ENCODE measurements at places on chromosomes 6 and 20.

GRCh38 chr20:45320948-45321595 is 13.0 kb upstream of the MATN4 start:
- DNase-seq, result peak; percentile 35

GRCh38 chr6:78670802-78671201 is 196.5 kb upstream of the IRAK1BP1 start:
- no peak for DNase-seq

DNA sequence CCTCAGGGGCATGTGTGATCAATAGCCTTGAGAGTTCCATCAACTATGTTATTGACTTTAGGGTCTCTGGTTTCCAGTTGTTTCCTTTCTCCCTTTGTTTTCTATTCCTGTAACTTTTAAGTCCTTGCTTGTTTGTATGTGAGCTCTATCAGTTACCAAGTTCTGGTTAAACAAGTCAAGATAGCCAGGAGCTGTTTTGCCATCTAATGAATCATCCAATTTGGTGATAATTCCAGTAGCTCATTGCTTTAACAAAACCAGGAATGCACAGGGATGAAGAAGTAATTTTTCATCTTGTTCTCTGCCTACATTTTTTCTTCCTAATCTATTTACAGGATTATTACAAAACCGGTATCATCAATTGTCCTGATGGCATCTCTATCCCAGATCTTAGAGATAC is 36.5 kb downstream of the KCTD20 start:
- no peak for DNase-seq

DNA sequence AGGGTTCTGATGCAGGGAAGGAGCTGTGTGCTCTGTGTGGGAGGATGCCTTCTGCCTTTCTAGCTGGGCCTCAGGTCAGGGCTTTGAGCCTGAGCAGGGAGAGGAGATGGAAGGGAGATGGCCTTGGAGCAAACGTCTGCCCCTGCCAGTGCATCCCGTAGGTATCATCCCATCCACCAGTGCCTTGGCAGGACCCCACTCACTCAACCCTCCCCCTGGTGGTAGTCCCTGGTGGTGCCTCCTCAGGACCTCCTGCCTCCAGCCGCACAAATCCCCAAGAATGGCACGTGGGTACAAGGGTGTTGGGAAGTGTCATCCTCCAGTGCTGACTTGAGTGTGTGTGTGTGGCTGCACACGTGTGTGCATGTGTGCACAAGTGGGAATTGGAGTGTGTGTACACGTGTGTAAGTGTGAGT is 23.1 kb upstream of the MICB start:
- no peak for DNase-seq

DNA sequence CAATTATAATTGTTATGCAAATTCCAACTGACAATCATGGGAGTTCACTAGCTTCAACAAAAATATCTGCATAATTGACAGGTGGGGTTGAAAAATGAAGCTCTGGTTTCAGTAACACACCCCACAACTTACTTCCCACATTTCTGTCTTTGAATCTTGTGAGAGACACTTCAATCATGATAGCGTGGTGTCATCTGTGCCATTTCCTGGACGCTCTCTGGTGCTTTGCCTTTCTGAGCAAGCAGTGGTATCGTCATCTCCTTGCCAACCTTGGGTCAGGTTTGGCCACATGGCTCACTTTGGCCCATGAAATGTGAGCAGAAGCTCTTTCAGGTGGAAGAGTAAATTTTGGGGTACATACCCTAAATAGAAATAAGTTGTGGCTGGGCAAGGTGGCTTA is 10.2 kb downstream of the BMP7 start:
- no peak for DNase-seq

DNA sequence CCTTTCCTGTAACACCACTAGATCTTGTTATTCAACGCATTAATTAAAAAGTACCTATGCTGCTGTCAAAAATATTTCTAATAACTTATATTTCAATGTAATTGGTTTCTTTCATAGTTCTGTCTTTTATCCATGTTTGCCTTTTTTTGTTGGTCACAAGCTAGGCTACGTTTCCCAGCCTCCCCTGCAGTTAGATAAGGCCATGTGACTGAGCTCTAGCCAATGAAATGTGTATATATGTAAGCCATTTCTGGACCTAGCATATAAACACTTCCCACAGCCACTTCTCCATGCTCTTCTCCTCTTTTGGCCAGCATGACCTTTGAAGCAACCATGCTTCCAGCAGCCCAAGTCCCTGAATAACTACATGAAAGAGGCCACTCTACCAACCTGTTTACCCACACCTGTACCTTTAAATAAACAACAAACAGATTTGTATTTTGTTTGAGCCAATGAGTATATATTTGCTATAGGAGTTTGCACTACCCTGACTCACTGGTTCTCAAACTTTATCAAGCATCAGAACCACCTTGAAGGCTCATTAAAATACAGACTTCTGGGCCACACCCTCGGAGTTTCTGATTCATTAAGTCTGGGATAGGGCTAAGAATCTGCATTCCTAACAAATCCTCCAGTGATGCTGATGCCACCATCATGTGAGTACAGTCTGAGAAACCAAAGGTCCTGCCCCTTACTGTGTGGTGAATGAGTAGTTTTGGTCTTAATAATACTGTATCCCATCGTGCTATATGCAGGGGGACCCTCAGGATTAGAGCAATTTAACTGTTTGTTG is 45.6 kb upstream of the BEND6 start:
- DNase-seq, result no peak

DNA sequence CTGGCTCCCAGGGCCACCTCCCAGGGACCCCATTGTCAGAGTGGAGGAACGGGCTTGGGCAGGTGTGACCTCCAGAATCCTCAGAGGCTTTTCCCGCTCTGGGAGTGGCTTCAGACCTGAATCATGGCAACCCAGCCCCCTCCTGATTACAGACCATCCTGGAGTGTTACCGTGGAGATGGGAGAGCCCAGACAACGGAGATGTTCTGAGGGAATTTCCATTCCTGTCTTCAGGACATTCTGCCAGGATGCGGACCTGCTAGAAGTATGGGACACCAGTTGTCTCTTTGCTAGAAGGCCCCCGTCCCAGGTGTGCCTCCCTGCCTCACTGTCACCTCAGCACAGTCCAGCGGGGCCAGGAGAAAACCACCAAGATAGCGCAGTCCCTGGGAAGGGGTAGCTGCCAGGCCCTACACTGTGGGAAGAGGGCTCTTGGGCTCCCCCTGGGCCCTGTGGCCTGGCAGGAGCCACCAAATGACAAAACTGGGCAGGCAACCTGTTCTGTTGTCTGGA is 109.9 kb downstream of the PSMB1 start:
- no peak for DNase-seq

GRCh38 chr20:57596998-57597939 is 23.0 kb downstream of the ZBP1 start:
- peak; percentile 76 for DNase-seq

GRCh38 chr6:85130743-85131142 is 319.1 kb upstream of the NT5E start:
- DNase-seq, result no peak

DNA sequence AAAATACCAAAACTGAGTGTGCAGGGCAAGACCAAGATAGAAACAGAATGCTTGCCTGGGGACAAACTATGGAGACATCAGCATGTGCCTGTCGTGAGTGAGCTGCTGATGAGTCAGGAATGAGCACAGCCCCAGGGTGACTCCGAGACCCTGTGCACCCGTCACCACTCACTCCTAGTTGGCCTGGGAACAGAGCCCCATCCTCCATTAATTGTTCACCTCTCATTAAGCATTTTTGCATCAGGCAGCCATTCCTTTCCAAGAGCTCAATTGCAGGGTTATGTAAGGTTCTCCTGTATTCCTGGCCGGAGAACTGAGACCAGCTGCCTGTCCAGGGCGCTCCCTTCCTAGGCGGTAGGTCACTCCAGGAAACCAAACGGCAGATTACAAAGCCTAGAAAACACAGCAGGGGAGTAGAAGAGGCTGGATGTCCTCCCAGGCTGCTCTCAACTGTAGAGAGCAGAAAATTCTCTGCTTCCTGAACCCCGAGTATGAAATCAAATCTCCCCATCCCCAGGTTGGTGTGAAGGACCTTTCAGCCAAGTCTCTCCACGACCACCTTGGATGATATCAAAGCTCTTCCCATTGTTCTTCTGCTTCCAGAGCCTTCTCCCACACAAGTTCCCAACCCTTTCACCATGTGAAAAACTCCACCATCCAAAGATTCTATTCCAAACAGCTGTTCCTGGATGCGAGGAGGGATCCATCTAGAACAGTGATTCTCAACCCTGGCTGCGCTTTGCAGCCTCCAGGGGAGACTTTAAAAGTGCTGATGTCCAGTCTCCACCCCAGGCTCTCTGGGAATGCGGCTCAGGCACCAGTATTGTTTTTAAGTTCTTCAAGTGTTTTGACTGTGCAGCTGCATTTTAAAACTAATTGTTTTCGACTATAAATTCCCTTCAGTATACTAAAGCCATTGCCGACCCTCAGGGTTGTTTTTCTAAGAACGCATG is 532.6 kb upstream of the JARID2 start:
- peak; percentile 54 for DNase-seq

- no peak for DNase-seq
Measured at GRCh38 chr20:50034567-50035180, 51.9 kb downstream of the SNAI1 start.

DNA sequence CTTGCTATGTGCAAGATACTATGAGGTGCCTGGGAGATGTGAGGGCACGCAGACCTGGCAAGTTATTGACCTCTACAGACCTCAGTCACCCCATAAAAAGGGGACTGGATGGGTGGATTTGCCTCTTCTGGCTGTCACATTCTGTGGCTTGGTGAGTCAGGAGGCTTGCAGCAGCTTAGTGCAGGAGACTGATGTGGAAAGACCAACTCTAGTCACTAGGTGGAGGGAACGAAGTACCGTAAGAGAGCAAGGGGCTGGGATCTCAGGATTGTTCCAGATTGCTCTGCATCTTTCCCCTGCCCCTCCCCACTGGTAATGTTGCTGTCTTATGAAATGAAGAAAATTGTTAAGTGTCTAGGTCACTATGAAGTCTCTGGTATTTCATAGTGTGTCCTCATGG is 3.3 kb downstream of the MAPRE1 start:
- DNase-seq, result no peak

GRCh38 chr6:73560182-73560732 is 39.4 kb upstream of the EEF1A1 start:
- DNase-seq, result no peak

DNA sequence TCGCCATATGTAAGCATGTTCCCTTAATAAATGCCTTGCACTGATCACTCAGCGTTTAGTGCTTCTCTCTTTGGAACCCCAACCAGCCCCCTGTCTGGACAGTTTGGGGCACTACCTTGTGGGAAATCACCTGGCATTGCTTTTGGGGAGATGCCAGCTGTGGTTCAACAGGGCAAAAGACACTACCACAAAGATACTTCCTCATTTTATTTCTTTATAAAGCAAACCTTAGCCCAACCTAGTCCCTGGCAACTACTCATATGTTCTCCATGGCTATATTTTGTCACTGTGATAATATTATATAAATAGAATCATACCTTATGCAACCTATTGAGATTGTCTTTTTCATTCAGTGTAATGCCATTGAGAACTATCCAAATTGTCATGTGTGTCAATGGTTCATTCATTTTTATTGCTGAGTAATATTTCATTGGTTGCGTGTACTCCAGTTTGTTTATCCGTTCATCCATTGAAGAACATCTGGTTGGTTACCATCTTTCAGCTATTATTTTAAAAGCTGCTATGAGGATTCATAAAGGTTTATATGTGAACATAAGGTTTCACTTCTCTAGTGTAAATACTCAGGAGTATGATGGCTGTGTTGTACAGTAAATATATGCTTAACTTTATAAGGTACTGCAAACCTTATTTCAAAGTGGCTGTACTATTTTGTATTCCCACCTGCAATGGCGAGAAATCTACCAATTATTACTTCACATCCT is 114.8 kb downstream of the MOXD1 start:
- DNase-seq, result peak; percentile 45

DNA sequence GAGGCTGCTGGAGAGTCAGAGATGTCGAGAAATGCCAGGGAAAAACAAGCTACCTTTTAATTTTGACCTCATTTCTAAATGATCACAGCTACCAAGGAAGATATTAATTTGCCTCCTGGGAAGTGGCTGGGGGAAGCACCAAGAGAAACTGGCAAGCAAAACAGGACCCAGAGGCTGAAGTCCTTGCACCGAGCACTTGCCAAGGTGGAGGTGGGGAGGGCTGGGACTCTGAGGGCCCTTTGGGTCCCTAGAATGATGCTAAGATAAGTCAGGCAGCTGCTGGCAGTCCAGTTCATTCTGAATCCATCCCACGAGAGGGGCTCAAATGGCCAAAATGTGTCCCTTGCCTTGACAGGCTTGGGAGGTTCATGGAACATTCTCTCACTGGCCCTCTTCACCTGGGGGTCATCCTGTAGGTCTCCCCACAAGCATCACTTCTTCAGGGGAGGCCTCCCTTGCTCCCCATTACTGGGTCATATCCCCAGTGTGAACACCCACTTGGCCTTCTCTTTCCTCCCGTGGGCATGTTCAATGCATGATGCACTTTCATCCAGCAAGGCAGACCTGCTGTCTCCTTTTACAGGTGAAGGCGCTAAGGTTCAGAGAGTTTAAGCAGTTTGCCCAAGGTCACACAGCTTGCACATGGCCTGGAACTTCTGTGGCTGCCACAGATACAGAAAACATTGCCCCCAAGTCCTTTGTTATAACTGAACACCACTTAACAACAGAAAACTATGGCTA is 39.1 kb upstream of the BLCAP start:
- DNase-seq, result no peak

GRCh38 chr20:18267815-18268214 is 20.5 kb upstream of the ZNF133 start:
- no peak for DNase-seq

DNA sequence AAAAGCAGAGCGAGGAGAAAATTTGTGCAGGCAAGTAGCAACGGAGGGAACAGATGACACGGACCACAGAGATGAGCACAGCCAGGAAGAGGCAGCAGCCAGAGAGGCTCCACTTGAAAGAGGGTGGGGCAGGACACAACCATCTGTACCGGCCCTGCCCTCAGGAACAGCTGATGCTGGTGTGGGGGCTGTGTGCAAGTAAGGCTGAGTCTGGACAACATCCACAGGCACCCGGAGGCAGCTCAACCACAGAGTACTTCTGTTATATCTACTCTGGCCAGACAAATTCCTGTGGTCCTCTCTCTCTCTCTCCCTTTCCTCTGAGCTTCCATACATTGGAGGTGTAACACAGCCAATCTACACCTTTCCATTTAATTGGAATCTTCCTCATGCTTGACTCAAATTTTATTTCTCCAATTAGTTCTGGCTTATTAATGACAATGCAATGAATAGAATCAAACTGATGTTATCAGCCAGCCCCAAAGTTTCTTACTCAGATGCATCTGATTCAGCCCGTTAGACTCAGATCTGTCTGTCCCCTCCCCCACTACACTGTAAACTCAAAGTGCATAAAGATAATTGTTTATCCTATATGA is 24.9 kb downstream of the KIF13A start:
- DNase-seq, result no peak

GRCh38 chr6:112835078-112835477 is 487.9 kb downstream of the RFPL4B start:
- no peak for DNase-seq

DNA sequence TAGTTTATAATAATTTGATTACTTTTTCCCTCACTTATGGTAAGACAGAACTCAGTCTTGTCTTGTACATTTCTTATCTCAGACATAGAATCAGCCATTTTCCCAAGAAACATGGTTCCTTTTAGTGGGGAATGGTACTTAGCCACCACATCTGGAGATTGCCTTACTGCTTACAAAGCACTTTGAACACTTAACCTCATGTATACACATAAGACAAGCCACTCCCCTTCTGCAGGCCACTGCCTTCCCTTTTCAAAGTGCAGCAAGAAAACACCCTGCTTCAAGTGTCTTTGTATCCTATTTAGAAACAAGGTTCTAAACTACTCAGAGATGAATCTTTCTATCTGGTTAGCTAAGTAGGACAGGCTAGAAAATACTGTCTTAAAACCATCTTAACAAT is 159.2 kb downstream of the UBE3D start:
- DNase-seq, result no peak

- DNase-seq, result no peak
Measured at GRCh38 chr20:24742989-24743388, 206.1 kb upstream of the CST7 start.

Data from CD4-positive, alpha-beta T cell treated with Interleukin-1 beta for 1 hour (primary cell).